ENCODE measurements at places on chromosomes 11 and 22.

GRCh38 chr11:74519710-74520109 is 26.2 kb upstream of the LIPT2 start:
- DNase-seq, result no peak

- no peak for DNase-seq
Observed at GRCh38 chr22:38184788-38185187, 3.2 kb upstream of the PLA2G6 start.

DNA sequence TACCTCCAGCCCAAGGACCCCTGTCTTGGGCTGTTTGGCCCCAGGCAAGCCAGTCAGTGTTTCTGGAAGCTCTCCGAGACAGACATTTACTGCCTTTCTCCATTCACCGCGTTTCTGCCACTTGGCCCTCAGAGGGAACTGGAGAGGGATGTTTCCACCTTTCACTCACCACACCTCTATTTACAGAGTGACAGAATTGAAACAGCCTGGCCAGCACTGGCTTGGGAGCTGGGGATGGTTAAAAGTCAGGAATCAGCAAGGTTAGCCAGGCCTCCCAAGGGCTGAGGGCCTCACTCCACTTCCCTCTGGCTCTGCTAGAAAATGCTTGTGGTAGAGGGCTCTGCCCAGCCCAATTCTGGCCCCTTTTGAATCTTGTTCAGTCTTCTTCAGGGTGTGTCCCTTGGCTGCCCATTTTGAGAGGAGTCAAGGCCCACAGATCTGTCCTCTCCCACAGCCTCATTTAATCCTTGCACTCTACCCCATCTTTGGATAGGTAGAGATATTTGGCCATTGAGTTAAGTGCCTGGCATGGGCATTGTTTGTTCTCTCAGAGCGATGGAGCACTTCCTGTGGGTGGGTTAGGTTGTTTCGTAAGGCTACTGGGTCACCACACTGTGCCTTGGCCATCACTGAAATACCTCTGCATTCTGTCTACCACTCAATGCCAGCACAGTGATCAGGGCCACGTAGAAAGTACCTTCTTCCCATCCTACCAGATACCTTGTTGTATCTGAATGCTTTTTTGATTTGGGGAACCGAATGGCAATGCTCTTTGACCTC is 119.2 kb downstream of the MICAL2 start:
- DNase-seq, result no peak

- no peak for DNase-seq
Observed at GRCh38 chr11:77107950-77108349, 5.3 kb downstream of the OMP start.

- DNase-seq, result no peak
Observed at GRCh38 chr11:44944181-44944852, 6.4 kb downstream of the TP53I11 start.

DNA sequence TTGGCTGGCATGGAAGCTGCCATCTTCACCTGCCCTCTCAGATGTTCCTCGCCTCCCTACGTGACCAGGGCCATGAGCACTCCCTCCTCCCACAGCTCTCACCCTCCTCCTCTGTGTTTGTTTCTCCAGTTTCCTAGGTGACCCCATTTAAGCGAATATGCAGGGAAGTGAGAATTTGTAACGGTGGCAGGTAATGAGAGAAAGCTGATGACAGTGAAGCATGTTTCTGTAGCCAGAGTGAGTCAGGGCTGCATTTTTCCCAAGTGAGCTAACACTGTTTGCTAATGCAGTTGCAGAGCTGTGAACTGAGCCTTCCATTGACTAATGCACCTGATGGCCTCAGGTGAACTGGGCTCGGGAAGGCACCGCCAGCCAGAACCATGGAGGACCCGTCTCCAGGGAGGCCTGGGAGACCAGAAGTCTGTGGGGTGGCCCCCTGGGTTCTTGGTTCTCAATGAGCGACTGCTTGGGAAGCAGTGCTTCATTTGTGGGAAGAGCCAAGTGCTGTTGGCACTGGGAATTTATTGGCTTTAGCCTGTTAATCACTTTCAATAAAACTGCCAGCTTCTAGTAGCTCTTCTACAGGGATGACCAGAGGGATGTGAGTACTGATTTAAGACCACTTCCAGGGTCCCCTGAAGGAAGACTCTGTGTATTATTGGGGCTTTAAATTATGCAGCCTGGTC is 64.5 kb downstream of the BARX2 start:
- no peak for DNase-seq

GRCh38 chr11:121309688-121310087 is 17.1 kb downstream of the SC5D start:
- no peak for DNase-seq

- DNase-seq, result no peak
Observed at GRCh38 chr11:134980819-134981710, 569.0 kb upstream of the B3GAT1 start.

DNA sequence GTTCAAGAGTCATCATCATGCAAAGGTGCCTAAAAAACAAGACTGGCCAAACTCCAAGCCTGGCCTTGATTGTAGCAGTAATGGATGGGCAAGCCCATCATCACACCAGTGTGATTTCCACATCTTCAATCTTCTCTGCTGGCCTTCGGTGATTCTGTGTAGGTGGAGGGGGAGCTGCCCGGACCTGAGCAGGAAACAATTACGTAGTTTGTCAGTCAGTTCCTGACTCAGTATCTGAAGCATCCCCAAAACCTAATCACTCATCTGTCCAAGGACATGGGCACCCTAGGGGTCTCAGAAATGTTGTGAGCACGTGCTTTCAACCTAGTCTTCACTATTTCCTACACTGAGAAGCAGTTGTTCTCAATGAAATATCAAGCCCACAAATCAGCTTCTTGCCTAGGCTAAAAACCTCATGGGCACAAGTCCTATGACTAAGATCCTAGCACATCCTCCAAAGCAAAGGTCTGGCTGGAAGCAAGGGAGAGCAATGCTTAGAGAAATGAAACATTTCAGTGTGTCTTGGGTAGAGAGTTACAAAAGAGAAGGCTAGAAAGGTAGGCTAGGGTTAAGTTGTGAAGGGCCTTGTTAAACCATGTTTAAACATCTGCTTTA is 24.6 kb downstream of the ATG16L2 start:
- DNase-seq, result no peak

DNA sequence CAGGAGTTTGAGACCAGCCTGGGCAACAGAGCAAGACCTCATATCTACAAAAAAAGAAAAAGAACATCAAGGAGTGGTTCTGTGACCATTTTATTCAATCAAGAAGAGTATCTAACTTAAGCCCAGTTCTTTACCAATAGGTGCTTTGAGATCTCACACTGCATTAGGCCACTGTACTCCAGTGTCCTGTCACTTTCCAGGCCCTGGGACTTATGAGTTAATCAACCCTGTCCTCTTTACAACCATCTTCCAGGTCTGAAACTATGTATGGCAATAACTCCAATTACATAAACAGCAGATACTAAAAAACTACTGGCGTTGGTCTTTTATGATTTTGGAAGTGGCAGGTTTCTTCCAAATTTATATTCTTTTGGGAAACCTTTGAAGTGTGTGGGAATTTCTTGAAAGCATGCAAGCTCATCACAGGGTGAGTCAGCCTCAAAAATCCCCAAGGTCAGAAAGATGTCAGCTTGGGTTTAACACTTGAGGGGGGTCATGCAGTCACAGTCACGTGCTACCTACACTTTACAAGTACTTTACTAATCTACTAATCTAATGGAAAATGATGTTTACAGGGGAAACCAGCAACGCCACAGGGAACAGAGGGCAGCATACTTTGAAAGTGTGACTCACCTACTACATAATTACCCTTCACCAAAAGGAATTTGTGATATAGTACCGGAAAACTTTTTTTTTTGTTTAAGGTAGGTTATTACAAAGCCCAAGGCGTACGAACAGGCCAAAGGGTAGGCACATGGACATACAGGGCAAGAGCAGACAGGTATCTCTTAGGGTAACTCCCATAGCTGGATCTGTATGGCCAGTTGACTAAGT is 15.6 kb downstream of the PISD start:
- no peak for DNase-seq

- no peak for DNase-seq
Observed at GRCh38 chr11:130608287-130608686, 159.8 kb downstream of the ADAMTS15 start.

GRCh38 chr11:2792381-2793250 is 92.8 kb upstream of the KCNQ1OT1 start:
- DNase-seq, result no peak

- no peak for DNase-seq
Observed at GRCh38 chr11:115364896-115365295, 139.3 kb downstream of the CADM1 start.

DNA sequence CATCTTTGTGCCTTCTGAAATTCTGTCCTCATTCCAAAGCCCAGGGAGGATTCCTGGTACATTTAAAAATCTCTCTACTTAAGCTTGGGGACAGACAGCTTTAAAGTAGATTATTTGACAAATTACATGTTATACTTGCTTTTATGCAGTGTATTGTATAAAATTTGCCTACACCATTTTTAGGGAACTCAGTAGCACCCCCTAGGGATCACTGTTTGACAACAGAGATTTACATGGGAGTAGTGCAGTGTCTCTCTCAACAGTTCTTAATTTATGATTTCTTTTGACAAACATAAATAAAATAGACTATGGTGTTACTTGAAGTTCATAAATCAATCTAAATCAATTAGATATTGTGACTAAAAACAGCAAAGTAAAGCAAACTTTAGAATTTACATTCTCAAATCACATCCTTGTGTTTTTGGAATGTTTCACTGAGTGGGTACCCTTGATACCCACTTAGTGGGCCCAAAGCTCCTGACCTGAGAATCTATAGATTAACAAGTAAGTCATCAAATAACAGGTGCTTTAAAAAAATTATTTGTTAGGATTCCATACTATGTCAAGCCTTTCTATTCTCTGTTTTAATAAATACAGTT is 428.8 kb downstream of the DYNC2H1 start:
- peak; percentile 11 for DNase-seq

GRCh38 chr22:46829117-46829891 is 66.9 kb downstream of the TBC1D22A start:
- no peak for DNase-seq

DNA sequence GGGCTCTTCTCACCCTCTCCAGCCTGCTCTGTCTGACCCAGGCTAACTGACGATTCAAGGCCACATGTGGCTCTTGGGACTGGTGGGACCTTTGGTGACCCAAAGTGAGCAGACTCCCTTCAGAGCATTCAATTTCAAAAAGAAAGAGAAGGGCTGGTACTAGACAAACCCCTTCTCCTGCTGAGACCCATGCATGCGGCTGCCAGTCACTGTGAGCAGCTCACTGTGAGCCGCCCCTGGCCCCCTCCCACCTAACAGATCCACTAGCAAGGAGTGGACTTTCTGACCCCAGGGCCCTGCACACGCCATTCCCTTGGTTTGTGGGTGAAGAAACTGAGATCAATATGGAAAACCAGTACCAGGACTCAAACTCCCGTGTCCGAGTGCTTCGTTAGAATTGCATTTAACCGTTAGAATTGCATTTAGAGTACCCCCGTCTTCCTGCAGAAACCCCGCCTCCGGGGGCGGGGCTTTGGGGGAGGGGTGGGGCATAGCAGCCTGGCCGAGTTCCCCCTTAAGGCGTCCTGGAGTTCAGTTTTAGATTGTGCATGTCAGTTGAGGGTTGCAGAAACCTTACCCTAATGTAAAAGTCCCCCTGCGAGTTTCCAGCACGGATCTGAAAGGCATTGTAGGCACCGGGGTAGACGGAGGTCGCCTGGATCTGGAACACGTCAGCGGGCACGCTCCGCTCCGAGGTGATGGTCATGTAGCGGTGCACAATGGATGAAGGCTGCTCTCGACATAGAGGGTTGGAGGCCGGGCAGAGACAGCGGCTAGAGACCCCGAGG is 5.1 kb downstream of the EFEMP2 start:
- DNase-seq, result no peak

GRCh38 chr22:33563220-33563964 is 356.9 kb downstream of the LARGE1 start:
- no peak for DNase-seq

DNA sequence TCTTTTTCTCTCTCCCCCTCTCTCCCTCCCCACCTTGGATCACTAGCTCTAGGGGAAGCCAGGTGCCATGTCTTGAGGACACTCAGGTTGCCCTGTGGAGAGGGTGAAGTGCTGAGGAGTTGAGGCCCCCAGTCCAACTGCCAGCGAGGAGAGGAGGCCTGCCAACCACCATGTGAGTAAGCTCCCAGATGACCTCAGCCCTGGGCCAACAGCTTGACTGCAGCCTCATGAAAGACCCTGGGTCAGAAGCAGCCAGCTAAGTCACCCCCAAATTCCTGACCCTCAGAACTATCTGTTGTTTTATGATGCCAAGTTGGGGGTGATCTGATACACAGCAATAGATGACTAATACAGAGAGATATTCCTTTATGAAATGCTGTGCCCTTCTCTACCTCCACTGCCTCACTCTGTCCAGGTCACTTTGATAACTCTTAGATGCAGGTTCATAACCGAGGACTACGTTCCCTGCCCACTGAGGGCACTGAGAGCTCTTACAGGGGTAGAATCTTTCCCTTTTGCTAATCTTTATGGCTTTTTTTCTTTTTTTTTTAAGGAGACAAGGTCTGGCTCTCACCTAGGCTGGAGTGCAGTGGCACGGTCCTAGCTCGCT is 8.0 kb downstream of the ARFGAP3 start:
- DNase-seq, result no peak

GRCh38 chr22:22369964-22370270 is 125.3 kb downstream of the VPREB1 start:
- DNase-seq, result no peak

- DNase-seq, result no peak
Observed at GRCh38 chr11:72580642-72580950, 93.6 kb downstream of the PDE2A start.

GRCh38 chr22:44351685-44352377 is 39.1 kb upstream of the SHISAL1 start:
- no peak for DNase-seq

DNA sequence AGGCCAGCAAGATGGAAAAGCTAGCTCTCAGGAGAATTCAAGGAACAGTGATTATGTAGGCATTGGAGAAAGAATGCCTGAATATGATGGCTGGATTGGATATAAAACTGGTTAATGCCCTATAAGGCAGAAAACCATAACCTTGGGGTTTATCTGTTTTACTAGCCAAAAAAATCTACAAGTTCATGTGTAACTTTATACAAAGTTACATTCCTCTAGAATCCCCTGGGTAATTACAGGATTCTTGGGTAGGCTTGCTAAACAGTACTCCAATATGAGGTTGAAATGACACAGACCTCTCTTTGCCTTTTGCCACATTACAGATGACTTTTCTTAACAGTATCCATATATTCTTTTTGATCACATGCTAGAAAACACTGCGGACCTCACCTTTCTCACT is 26.0 kb downstream of the TSPAN18 start:
- no peak for DNase-seq

DNA sequence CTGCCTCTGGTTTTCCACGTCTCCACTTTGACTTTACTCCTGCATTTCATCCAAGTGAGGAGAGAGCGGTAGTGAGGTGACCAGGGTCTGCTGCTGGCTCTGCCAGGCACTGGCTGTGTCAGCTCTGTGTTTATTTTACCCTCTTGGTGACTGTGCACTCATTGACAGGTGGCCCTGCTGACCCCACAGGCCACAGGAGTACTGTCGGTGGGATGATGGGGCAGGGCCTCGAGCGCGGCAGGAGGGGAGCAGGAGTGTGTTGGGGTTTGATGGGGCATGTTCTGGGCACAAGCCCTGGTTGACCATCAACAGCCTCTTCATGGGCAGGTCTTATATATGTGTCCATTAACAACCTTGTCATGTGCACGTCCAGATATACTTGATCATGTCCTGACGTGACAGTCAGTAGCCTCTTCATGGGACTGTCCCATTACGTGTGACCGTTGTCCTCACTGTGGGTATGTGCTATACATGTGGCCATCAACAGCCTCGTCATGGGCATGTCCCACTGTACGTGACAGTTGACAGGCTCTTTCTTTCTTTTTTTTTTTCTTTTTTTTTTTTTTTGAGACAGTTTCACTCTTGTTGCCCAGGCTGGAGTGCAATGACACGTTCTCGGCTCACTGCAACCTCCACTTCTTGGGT is 31.4 kb upstream of the ACR start:
- DNase-seq, result no peak
